Activated naive CD4-positive, alpha-beta T cell treated with anti-CD3 and anti-CD28 coated beads, Interleukin-2, amount 50 U/mL, for 16 hours (primary cell): ENCODE measurements at places on chromosomes 5 and 9.
A peak's percentile ranks its signal among the peaks of the same experiment; 100 is the strongest.

GRCh38 chr9:21689854-21690253, 112.6 kb upstream of the MTAP start:
- DNase-seq, result no peak

DNA sequence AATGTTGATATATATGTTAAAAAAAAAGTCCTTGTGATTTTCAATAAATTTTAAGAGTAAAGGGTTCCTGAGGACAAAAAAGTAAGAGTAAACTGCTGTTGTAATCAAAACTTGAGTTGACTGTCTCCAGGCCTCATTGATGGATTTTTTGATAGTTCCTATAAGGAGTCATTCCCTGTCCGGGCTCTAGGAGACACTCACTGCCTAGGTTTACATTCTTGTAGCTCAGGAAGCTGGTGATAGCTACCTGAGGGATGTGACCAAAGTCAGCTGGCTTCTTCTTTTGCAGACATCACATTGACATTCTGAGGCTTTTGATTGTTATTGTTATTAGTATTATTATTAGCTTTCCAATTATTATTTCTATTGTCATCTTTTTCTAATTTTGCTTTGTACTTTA, 116.5 kb upstream of the FBXL7 start:
- no peak for DNase-seq

- no peak for DNase-seq
Observed at GRCh38 chr5:125002727-125003598, 256.5 kb upstream of the ZNF608 start.

- DNase-seq, result no peak
Observed at GRCh38 chr5:97097326-97098230, 44.8 kb downstream of the LIX1 start.

DNA sequence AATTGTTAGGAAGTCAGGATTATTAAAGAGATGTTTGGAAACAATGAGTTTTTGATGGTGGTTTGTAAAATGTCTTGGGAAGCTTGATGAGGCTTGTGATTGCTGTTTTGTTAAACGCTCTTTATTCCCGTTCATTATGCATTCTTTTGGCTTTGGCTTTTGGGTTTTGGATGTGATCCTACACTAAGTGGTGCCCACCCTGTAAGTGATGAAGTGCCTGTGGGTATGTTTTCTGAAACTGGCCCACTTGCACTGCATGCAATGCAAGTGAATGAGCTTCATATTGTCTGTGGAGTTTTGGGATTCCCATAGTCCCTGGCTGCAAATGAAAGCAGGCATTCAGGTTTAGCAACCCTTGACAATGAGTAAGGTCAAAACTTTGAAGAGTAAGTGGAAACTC, 1035.5 kb upstream of the WWC1 start:
- no peak for DNase-seq

- DNase-seq, result no peak
Observed at GRCh38 chr5:121702682-121703081, 149.0 kb upstream of the FTMT start.

DNA sequence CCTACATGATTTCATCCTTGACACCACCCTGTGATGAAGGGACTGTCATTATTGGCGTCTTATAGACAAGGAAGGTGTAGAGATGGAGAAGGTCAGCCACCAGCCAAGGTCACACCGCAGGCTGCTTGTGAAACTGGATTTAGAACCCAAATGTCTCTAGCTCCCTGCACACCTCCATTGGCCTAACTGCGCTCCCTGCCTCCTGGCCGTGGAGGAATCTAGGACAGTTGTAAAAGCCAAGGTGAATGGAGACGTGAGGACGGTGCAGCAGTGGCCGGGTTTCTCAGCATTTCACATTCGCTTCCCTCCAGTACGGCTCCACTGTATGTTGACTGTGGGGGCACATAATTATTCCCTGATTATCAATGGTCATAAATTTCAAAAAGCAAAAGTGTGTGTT, 119.9 kb downstream of the NSG2 start:
- no peak for DNase-seq

DNA sequence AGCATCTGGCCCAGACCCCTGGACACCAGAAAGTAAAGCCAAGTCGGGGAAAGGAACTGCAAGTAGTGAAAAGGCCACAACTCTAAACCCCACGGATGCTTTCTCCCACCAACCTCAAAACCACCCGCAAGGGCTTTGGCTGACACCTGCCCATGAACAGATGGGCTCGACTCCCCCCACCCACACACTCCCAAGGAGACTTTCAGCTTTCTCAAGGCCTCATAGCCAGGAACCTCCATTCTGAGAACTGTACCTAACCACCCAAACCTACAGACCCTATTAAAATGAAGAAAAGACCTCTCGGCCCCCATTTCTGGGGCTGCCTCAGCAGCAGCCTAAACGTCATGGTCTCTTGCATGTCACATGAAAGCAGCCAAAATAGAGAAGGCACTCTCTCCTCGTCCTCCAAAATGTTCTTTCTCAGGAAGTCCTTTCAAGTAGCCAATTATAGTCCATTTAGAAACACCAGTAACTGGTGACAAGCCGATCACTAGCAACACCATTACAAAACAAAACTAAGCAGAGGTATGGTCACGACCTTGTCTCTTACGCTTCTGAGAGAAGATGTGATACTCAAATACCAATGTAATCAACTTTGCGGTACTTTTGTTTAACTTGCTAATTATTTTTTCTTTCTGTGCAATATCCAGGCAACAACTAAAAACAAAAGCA, 2.9 kb downstream of the B4GALT1 start:
- no peak for DNase-seq

DNA sequence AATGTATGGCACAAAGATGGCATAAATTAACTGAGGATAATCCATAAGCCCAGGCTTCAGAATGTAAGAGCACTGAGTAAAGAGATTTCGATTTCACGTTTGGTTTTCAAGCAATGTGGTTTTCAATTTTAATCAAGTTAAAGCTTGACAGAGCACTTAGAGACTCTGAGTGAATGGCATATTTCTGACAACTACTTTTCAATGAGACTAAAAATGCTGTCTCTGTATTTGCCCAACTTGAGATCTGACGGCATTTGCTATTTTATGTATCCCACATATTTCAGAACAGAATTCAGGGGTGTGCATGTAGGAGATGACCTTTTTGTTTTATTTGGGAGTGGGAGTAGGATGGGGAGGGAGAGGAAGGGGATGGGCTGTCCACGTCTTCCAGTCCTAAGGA, 280.3 kb upstream of the PANK3 start:
- no peak for DNase-seq

GRCh38 chr9:38213631-38214299, 144.7 kb upstream of the SHB start:
- DNase-seq, result no peak

DNA sequence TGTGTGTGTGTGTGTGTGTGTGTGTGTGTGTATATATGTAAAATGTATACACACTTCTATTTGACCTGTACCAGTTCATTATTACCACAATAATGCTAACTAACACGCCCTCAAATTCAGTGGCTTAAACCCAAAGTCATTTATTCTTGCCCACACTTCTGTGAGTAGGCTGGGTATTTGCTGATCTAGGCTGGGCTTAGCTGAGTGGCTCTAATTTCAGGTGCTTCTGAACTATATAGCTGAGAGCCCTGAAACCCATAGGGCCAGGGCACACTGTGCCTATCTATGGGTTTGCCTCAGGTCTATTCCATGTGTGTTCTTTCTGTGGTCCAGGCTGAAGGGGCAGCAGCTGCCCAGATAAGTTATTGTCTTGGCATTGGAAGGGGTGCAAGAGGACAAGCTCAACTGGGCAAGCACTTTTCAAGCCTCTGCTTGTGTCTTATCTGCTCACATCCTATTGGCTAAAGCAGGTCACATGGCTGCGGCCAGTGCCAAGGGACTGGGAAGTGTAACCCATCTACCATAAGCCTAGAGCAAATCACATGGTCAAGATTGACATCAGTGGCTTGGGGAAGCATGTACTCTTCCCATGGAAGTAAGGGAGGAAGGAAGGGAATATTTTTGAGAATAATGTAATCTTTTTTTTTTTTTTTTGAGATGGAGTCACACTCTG, 139.9 kb downstream of the PALM2AKAP2 start:
- DNase-seq, result no peak

DNA sequence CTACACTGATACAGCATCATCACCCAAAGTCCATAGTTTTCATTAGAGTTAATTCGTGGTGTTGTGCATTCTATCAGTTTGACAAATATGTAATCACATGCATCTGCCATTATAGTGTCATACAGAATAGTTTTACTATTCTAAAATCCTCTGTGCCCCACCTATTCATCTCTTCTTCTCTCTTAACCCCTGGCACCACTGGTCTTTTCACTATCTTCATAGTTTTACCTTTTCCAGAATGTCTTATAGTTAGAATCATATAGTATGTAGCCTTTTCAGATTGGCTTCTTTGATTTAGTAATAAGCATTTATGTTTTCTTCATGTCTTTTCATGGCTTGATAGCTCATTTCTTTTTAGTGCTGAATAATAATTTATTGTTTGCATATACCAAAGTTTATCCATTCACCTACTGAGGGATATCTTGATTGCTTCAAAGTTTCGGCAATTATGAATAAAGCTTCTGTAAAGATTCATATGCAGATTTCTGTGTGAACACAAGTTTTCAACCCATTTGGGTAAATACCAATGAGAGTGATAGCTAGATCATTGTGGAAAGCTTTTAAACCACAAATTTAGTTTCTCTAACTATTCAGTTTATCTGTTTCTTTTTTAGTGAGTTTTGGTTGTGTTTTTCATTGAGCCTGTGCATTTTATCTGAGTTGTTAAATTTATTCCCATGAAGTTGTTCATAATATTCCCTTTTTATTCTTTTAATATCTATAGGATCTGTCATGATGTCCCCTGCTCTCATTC, 84.9 kb downstream of the RALGPS1 start:
- no peak for DNase-seq

DNA sequence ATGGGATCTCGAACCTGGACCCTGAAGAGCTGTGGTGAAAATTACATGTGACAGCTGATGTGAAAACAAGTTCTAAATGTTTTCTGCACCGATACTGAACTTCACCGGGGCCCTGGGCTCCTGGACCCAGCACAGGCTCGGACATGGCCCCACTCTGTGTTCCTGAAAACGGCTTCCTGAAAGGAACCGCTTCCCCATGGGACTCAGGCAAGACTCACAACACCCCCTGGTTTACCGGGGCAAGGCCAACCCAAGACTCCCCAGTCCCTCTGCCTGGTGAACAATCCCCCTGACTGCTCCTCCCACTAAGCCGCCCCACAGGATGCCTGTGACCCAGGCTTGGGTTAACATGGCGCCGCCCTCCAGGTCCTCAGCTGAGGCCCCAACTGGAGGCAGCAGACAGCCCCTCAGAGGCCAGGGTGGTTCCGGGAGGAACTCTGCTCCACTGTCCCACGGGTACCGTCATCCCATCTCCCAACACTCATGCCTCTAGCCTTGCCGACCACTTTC, 124.5 kb upstream of the FOXD4L5 start:
- no peak for DNase-seq

DNA sequence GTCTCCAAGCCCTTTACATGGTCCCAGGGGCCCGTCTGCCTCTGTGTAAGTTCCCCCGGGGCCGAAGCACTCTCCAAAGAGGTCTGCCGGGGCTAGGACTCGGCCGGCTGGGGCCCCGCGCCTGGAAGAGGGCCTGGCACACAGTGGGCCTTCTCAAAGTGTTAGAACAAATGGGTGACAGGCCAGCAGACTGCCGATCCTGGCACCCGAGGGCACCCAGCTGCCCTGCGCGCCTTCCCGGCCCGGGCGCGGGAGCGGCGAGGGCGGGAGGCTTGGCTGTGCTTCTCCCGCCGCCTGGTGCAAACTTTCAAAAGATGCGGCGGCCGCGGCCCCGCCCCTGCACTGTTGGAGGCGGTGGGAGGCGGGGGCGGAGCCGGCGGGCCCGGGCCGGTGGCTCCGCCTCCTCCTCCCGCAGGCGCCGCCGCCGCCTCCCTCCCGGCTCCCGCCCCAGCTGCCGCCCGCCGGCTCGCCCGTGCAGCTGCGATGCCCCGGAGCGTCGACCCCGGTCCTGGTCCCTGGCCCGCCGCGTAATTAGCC, at the start of gene NEURL1B:
Gene NEURL1B, plus strand, starts transcription at position 442 of the 537 bp plus-strand sequence. CDS start 144 bp downstream, outside the sequence.
- DNase-seq, result peak; percentile 40

- DNase-seq, result peak; percentile 1
Observed at GRCh38 chr9:93902780-93903655, 52.1 kb downstream of the BARX1 start.

GRCh38 chr5:119363936-119364335, 8.1 kb downstream of the TNFAIP8 start:
- DNase-seq, result no peak

- no peak for DNase-seq
Observed at GRCh38 chr5:135568246-135568645, 10.5 kb downstream of the CXCL14 start.

- DNase-seq, result no peak
Observed at GRCh38 chr9:79610019-79610631, 38.4 kb downstream of the TLE4 start.

DNA sequence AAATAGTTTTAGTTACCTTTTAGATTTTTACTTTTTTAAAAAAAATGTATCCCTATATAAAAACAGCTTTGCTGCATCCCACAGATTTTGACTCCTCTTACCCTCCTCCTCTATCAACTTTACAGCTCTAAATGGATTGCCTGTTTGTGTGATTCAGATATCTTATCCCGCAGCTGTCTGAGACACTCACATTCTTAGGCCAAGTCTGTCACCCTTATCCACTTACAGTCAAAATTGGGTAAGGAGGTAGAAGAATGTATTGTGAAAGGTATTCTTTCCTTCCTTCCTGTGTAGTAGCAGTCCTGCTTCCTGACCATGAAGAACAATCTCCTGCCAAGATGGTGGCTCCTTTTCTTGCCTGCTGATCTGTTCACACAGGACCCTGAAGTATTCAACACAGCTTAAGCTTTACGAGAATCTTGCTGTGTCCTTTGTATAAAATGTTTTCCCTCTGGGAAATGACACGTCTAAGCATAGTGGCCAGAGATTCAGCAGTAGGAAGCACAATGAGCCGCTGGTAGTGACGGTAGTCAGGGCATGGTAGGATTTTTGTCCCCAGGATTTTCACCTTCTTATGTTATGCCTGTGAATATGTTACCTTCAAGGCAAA, 67.7 kb upstream of the ST8SIA4 start:
- DNase-seq, result no peak

DNA sequence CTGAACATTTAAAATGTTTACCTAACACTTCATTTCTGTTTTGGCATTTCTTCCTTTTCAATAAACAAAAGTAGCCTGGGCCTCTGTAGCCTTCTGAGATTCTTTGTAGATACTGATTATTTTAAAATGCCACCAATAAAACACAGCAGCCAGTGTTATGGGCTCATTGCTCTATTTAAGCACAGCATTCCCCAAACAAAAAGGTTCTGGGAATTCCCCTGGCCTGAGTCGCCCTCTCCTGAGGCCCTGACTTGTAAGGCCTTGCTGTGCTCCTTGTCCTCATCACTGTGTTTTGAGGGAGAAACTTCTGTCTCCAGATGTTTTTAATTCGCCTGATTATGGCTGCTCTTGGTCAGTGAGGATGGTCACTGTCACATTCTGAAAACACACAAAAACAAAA, 33.0 kb upstream of the CTXN3 start:
- DNase-seq, result no peak

DNA sequence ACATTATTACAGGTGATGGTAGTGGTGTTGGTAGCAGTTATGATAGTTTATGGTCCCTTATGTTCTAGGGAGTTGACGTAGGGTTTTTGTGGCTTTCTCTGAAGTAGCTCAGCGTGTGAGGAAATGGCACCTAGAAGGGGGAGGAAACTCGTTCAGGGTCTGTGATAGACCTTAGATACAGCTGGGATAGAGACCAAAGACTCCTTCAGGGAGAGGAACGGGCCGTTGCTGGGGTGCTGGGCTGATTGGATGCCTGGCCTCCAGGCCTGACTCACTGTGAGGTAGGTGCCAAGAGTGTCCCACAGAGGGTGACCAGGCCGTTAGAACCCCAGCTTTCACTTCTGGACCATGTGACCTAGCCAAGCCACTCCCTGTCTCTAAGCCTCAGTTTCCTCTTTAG, 96.6 kb downstream of the DAB2IP start:
- no peak for DNase-seq

GRCh38 chr9:127021664-127022363, 100.6 kb downstream of the ANGPTL2 start:
- DNase-seq, result no peak
